NCI-H1092 (cell line): ENCODE measurements at places on chromosomes 7 and 10.

GRCh38 chr10:87578160-87578841 lies 73.6 kb downstream of the MINPP1 start:
- no peak for DNase-seq

DNA sequence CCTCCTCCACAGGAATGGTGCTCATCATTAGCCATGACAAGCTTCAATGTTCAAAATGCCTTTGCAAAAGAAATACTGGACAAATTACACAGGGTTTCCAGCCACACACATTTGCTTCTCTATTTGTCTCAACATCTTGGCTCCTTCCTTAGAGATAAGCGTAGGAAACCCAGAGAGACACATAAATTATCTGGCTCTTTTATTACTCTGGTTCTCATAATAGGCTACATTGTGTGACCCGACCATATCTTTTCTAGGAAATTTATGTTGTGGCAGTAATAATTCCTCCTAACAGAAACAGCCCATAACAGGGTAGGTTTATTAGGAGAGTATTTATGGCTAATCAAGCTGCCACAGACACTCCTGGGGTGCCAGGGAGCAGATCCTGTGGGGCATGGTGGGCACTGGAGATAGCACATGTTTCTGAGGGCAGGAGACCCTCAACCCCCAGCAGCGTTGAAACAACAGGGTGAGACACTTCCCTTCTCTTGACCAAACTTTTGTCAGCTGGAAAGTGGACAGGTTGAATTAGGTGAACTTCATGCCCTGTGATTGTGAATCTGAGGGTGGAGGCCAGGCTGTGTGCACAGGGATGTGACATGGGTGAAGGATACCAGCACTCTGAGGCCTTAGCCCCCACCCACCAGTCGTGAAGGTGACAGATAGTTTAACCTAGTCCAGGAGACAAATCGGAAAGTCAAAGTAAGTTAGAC lies 295.9 kb upstream of the ZNF32 start:
- no peak for DNase-seq

GRCh38 chr10:95430231-95430951 lies 130.8 kb downstream of the SORBS1 start:
- peak; percentile 25 for DNase-seq

- DNase-seq: no peak
These were observed 219.5 kb upstream of the HPS1 start for GRCh38 chr10:98666276-98666675.

DNA sequence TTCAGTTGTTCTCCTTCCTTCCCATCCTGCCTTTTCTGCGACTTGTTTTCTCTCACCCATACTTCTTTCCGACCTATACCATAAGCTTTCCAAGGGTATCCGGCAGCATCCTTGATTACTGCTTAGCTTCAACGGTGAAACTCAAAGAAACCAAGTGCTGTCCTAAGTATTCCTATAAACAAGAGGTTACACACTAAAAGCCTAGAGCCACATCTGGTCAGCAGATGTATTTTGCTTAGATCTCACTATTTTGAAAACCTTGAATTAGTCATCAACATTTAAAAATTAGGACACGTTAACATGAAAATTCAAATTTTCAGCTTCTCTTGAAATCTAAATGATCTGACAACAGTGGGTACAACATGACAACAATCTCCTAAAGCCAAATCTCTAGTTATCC lies 20.0 kb downstream of the ARHGAP21 start:
- no peak for DNase-seq

DNA sequence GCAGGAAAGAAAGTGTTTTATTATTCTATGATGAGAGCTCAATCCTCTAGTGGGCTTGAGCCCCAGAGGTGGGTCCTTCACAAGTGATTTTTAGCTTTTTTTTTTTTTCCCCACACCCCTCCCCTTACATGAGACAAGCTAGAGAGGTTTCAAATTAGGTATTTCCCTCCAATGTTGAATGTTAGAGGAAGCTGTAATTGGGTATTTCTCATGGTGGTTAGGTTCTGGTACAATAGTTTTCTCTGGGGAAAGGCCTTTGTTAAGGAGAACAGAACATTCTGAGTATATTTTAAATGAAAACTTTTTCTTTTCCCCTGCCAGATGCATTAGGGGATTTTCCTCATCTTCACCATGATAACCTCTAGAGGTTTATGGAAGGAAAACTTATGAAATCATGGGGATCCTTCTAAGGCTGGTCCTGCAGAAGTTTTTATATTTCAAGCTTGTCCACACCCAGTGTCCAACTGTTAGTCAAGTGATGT lies 1039.7 kb downstream of the NRG3 start:
- no peak for DNase-seq

- no peak for DNase-seq
These were observed 104.0 kb downstream of the FAM107B start for GRCh38 chr10:14670551-14671240.

GRCh38 chr10:83990126-83990525 lies 149.2 kb upstream of the GHITM start:
- no peak for DNase-seq

DNA sequence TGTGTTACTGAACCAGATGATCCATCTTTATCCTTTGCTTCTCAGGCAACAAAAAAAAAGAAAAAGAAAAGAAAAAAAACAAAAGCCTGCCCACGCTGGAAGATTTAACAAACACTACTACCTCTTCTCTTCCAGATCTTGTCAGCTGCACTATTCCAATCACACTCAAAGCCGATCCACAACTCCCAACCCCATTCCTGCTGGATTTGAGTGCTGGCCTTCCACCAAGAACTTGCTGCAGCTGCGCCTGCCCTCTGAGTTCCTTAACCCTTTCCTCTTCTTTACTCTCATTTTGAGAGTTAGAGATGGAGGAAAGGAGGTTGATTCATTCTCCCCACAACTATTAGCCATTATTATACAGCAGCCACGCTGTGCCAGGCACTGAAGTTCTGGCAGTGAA lies 16.0 kb upstream of the ITGA8 start:
- no peak for DNase-seq

GRCh38 chr7:91306266-91306665 lies 42.0 kb downstream of the FZD1 start:
- DNase-seq: no peak

DNA sequence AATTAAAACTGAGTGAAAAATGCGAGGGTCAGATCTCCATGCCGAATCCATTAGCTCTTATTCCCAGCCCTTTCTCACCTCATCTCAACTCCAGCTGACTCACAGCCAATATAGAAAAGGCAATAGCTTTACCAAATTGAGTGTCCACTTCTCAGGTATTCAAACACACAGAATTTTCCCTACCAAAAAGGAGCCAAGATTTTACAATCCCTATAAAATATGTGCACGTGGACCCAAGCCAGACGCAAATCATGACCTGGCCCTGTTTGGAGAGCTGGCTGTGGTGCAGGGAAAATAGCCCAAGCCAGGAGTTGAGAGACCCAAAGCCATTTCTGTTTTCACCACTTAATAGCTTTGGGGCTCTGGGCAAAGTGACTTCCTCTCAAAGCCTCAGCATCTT lies 379.7 kb upstream of the AUTS2 start:
- no peak for DNase-seq

GRCh38 chr7:1474736-1475135 lies 15.5 kb upstream of the MICALL2 start:
- no peak for DNase-seq
